NCI-H2029 (cell line): ENCODE measurements at places on chromosomes 7 and 10.

- no peak for DNase-seq
These were observed 4.2 kb upstream of the NKX1-2 start for GRCh38 chr10:124453960-124454610.

DNA sequence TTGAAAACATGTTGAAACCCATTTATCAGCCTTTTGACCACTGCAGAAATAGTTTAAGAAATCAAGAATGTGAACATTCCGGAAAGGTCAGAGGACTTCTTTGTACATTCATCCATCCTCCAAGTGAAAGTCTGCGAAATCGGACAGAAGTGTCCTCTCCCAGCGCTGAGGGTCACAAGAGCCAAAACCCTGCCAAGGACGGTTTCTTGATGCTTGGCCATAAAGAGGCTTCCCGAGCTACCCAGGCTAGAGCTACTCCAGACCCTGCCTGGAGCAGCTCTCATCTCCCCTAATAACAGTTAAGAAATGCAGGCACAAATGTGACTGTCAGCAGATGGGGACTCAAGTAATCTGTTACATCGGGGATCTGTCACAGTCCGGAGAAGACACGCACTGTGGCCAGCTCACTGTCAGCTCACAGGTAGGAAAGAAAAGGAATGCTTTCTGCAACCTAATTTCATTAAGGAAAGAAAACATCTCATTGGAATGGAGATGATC, 4.5 kb upstream of the CYTH3 start:
- no peak for DNase-seq

- DNase-seq = no peak
These were observed 743 bp downstream of the RBM17 start for GRCh38 chr10:6089334-6090219.

DNA sequence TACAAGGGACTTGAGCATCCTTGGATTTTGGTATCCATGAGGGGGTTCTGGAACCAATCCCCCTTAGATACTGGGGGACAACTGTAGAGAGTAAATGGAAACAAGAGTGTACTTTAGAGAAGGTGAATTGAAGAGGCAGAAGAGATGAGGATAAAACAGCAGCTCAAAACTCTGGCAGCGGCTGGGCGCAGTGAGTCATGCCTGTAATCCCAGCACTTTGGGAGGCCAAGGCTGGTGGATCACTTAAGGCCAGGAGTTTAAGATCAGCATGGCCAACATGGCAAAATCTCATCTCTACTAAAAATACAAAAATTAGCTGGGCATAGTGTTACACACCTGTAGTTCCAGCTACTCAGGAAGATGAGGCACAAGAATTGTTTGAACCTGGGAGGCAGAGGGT, 218.7 kb downstream of the GALNT17 start:
- DNase-seq = no peak

DNA sequence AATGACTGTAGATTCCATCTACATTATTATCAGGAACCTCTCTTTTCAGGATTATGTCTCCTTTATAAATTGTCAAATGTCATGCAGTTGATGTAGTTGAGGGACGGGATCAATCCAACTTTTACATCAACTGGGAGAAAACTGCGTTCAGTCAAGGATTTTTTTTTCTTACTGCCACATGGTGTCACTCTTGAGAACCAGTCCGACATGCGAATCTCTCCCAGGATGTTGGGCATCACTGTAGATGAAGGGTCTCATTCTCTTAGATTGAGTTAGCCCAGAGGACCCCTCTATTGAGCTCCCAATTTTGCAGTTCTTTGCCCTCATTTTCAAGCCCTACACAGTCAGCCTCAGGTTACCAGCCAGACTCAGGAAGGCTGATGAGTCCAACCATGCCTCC, 120.3 kb upstream of the PTPRZ1 start:
- no peak for DNase-seq

- peak; percentile 5 for DNase-seq
These were observed 66.6 kb downstream of the CAV1 start for GRCh38 chr7:116591202-116592040.

DNA sequence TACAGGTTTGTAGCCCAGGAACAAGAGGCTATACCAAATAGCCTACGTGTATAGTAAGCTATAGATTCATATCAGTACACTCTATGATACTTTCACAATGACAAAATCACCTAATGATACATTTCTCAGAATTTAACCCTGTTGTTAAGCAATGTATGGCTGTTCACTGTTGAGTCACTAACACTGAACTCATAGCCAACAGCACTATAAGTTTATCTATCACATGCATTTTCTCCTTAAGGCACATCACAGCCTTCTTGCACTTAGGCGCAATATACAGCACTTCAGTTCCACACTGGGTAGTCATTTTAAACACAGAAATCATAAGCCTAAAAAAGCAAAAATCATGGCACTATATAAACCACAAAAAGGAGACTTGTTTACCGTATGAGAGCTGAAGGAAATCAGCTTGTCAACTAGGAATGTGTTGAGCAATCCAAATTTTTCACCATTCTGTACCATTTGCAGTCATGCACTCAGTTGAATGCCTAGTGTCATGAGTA, 45.6 kb downstream of the ZNF438 start:
- no peak for DNase-seq

GRCh38 chr7:96169439-96169838, 152.5 kb downstream of the SLC25A13 start:
- no peak for DNase-seq

DNA sequence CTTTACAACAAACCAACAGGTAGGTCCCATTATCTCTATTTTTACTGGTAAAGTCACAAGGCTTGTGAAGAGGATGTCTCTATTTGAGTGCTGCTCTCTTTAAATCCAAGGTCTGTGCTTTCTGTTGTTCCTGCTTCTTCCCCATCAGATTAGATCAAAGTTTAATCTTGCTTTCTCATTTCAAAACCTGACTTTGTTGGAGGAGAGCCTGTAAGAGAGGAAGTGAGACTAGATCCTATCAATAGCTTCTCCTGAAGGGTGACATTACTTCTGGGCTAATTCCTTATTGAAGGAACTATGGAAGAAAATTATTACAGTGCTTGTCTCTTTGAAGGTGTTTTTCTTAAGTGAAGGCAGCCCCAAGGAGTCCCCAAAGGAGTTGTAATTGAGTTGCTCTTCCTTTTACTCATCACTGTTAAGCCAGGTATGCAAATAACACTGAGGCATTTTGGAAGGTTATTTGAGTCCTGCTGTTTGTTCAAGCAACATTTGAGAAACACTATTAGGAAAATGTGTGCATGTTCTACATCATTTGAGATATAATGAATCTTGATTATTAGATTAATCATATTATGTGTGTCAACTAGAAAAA, 146.2 kb upstream of the MBL2 start:
- DNase-seq = no peak

DNA sequence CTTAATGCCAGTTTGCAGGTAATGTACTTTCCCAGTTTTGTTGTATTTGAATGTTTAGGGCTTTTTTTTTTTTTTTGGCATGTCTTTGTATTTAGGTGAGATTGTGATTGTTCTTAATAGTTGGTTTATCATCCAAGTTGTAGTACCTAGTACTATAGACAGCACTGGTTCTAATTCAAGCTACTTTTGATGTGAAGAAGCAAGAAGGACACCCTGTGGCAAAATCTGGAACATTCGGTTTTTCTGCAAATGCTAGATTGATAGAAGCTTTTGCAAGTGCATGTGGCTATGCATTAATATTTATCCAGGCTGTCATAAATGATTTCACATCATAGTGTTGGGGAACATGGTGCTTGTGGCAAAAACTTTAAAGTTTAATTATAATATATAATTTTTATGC, 248.9 kb downstream of the FOXP2 start:
- peak; percentile 15 for DNase-seq

- peak; percentile 40 for DNase-seq
These were observed 176.2 kb upstream of the ITGB1 start for GRCh38 chr10:33134011-33134751.

- DNase-seq = no peak
These were observed at the start of gene NEUROG3 for GRCh38 chr10:69573056-69573806. NEUROG3 (minus strand) TSS chr10:69573422; CDS start chr10:69573043, 379 bp downstream.

- no peak for DNase-seq
These were observed 5.6 kb upstream of the RAMP3 start for GRCh38 chr7:45151967-45152366.

GRCh38 chr10:83909001-83909400, 230.3 kb upstream of the GHITM start:
- no peak for DNase-seq

- no peak for DNase-seq
These were observed 42.1 kb upstream of the PLXNA4 start for GRCh38 chr7:132618271-132618955.

DNA sequence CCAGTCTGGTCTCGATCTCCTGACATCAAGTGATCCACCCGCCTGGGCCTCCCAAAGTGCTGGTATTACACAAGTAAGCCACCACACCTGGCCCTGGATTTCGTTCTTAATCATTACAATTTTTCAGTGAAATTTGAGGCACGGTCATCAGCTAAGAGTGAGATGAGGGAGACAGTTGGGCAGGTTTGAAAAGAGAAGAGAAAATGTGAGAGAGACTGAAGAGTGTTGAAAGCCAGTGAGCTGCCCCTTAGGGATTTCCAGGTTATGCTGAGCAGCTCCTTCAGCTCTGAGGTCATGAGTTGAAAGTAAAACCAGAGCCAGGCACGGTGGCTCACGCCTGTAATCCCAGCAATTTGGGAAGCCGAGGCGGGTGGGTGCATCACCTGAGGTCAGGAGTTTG, 5.9 kb upstream of the UPF2 start:
- DNase-seq = no peak

DNA sequence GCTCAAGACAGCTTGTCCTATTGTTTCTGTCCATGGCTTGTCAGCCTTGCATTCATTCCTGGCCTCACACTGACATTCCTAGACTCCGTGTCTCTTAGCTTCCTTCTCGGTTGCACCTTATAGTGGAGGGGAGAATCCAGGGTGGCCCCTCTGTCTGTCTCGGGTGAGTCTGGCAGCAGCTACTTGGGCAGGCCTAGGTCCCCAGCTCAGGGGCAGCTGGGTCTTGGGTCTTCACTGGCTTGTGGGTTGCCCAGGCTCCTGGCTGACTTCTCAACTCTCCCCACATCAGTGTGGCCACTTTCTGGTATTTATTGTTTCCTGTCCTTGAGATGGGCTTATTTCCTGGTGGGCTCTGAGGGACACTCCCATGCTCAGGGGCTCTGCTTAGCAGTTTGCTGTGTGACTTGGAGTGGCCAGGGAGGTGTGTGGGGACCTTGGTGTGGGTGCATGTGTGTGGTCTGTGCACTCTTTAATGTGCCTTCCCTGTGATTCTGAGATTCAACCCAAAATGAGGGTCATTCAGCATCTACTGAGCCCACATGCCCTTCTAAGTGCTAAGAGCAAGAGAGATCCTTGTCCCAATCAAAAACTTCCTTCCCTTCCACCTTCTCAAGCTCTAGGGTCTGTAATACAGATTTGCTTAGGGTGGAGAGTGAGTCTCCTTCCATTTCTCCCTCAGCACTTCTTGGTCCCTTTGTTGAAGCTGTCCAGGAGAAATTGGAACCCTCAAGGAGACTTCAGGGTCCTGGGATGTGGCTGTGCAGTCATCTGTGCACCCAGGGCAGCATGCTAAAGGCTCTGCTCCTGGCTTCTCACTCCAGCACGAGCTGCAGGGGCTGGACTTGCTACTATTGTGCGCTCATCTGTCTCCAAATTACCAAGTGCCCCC, 20.1 kb downstream of the UPP1 start:
- no peak for DNase-seq

DNA sequence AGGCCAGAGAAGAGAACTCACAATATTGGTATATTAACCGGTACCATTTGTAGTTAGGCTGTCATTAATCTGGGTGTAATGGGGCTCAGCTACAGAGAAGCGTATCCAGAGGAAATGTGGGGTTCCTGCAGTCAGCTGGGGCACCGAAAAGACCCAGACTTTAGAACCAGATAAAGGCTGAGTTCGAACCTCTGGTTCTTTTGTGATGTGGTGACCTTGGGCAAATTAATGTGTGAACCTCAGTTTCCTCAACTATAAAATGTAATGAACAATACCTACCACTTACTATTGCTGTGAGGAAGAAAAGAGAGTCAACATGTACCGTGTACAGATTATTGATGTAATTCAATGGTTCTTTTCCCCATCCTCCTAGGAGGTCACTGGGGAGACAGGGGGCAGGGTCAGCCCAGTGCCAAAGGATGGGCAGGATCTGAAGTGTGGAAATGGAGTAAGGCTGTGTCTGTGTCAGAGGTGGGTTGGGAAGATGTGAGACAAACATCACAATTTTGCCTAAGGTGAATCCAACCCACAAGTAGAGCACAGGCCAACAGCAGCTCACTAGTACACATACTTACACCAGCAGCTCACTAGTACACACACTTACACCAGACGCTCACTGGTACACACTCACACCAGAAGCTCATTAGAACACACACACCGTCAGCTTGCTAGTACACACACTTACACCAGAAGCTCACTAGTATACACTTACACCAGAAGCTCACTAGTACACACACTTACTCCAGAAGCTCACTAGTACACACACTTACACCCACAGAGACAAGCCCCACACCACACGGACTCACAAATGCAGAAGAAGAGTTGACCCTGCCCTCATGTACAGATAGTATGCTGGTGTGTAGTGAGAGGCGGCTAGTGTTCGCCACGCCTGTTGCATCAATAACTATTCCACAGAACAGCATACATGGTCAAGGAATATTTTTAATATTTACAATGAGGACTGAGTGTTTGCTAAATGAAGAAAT, 28.0 kb downstream of the PRSS2 start:
- no peak for DNase-seq

DNA sequence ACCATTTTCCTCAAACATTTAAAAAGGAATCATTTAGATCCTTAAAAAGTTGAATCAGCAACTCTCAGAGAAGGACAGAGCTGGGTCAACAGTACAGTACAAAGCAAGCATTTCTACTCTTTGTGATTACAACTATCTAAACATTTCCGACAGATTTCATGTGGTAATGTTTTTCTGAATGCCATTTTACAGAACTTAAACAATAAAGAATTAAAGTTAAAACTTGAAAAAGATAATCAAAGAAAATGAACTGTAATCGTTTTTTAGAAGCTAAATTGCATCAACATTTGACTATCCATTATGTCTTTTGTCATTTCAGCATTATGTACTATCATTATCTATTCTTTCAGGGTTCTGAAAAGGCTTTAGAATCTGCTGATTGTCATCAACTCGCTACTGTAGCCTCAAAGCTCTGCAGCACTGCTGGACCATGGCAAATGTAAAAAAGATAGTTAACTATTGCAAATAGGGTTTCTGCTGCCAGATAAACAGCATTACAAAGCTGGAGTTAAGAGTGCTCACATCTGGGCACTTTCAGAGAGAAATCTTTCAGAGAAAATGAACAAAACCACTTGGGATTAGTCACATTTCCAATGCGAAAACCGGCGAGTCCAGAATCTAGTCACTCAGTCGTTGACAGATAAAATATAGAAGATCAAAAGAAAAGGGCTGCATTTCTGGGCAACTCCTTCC, 160.4 kb upstream of the LAMB4 start:
- DNase-seq = no peak

DNA sequence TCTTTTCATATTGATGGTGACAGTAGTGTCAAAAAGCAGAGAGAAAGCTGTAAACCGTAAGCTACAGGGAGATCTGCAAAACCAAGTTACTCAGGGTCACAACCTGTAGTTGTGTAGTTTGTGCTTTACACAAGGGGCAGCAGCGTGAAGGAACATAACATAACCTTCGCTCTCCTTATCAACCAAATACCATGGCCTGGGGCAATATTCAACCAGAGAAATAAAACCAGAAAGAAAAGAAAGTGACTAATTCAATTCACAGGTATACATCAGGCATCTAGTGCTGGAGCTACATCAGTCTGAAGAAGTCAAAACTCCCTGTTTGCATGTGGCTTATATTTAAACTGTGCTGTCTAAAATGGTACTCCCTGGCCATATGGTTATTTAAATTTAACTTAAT, 224.3 kb downstream of the TWIST1 start:
- no peak for DNase-seq
